ENCODE measurements at places on chromosomes 4 and X.
A peak's percentile ranks its signal among the peaks of the same experiment; 100 is the strongest.

- H3K36me3 ChIP-seq = no peaks in the 10 kb centered on the region
- H3K27me3 ChIP-seq = no peaks in the 10 kb centered on the region
- H3K4me1 ChIP-seq = peaks cover 1% of the 10 kb centered on the region
- no peak for DNase-seq
- no peak overlapping the region for H3K27ac ChIP-seq
These were observed 33.4 kb downstream of the GATB start for GRCh38 chr4:151727365-151727764.

GRCh38 chrX:53223955-53224859, 800 bp downstream of the KDM5C start:
- peak overlapping the region; percentile 95 for H3K4me3 ChIP-seq
- H3K27me3 ChIP-seq = no peaks in the 10 kb centered on the region
- peaks cover 17% of the 10 kb centered on the region for H3K4me1 ChIP-seq
- H3K36me3 ChIP-seq = peaks cover 43% of the 10 kb centered on the region
- no peak for DNase-seq
- peak overlapping the region; percentile 99 for H3K27ac ChIP-seq

GRCh38 chr4:35939751-35940150, 304.6 kb downstream of the ARAP2 start:
- H3K36me3 ChIP-seq = no peaks in the 10 kb centered on the region
- no peak overlapping the region for H3K4me3 ChIP-seq
- no peak for DNase-seq
- no peaks in the 10 kb centered on the region for H3K4me1 ChIP-seq

- H3K27me3 ChIP-seq = peaks cover 30% of the 10 kb centered on the region
- no peaks in the 10 kb centered on the region for H3K4me1 ChIP-seq
- H3K36me3 ChIP-seq = no peaks in the 10 kb centered on the region
- H3K4me3 ChIP-seq = no peak overlapping the region
- no peak for DNase-seq
These were observed 30.3 kb downstream of the BMP3 start for GRCh38 chr4:81060587-81061343.

DNA sequence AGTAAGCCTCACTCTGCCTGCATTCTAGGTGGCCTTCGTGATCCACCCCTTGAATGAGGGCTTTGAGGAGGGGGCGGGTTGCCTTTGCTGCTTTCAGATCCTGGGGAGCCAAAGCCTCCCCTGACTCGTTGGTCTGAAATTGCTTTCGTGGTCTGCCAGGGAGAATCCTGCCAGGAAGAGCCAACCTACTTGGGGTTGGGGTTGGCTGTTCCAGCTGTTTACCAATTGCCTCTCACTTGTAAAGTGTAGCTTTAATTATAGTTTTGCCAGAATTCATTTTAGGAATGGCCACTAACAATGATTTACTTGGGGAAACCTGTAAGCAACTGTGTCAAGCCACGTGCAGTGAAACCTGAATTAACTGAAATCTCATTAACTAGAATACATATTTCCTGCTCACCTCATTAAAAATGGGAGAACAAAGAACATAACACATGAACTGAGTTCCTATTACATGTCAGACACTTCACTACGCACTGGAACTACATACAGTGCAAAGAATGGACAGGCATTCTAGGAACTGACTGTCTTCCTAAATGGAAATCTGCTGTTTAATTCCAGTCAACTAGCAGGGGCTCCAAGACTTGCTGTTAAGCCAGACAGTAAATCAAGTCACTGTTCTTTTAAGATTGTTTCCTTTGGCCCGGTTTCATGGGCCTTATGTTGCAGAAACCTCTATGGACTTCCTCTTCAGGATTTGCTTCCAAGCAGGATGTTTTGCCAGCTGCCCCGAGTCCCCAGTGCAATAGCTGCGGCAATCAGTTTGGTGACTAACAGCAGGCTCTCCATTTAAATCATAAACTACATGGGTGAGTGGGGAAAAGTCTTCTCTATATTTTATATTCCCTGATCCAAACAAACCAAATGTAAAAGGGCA, 16.4 kb upstream of the NKRF start:
- DNase-seq = no peak
- H3K27ac ChIP-seq = no peak overlapping the region
- H3K4me1 ChIP-seq = no peaks in the 10 kb centered on the region
- peaks cover 52% of the 10 kb centered on the region for H3K36me3 ChIP-seq
- no peaks in the 10 kb centered on the region for H3K27me3 ChIP-seq

DNA sequence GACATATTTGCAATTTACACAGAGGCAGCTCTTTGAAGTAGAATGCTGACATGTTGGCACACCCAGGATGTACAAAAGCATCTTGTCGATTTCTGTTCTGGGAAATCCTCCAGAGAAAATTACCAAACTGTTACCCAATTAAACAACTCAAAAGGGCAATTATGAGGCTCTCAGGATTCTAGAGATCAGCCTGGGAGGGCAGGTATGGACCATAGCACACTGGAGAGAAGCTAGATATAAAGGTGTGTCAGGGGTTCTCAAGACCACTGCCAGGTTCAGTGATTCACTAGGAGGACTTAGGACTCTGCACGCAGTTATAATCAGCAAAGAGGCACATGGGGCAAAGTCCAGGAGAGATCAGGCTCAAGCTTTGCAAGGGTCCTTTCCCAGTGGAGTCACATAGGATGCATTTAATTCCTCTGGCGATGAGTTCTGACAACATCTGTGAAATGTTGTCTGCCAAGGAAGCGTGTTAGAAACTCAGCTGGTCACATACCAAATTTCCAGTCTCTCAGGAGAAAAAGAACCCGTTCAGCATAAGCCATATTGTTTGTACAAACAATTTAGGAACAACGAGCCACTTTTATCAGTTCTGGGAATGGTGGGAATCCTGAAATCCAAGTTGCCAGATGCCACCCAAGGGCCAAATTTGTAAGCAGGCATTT, 100.8 kb downstream of the SYTL5 start:
- no peaks in the 10 kb centered on the region for H3K4me1 ChIP-seq
- DNase-seq = no peak

DNA sequence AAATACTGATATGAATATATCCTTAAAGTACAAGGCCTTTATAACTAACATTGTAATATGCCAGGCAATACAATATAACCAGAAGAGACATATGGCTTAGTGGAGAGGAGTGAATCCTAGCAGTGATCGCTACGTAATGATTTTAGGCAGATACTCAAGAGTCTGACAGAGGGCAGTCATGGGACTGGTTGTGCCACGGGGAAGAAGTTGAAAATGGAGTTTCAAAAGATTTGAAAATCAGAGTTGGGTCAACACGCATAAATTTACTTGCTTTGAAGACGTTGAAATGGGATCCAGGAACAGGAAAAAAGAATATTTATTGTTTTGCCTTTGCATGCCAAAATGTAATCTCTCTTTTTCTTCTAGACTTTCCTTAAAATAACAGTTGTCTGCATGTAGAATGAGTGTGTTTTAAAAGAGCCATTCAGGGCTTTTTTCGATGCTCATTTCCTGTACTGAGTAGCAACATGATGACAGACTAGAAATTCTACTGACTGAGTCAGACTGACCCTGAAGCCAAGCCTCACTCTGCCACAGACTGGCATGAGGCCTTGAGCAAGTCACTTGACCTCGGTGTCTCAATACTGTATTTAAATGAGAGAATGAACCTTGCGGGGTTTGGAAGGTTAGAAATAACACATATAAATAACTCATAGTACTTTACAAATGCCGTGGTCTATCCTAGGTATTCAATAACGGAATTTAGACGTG, 8.1 kb upstream of the SMS start:
- H3K27ac ChIP-seq = no peak overlapping the region
- no peaks in the 10 kb centered on the region for H3K27me3 ChIP-seq
- H3K4me3 ChIP-seq = no peak overlapping the region
- DNase-seq = no peak

DNA sequence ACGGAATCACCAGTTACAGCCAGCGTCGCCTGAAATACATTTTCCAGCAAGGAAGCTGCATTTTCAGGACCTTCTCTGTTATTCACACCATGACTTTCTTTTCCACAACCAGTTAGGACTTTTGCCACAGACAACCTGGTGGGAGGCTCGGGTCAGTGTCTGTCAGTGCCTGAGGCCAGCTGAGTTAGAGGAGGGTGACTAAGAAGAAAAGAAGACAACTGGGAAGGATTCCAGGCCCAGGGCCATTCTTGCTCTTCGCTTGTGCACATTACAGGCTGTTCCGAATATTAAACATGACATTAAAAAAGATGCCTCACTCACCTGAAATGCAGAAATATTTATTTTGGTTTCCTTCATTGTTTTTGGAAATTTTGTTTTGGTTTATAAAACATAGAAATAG, 21.4 kb upstream of the CENPU start:
- H3K27ac ChIP-seq = no peak overlapping the region
- DNase-seq = no peak
- H3K36me3 ChIP-seq = peaks cover 13% of the 10 kb centered on the region

- H3K27ac ChIP-seq = no peak overlapping the region
- DNase-seq = no peak
- no peaks in the 10 kb centered on the region for H3K27me3 ChIP-seq
These were observed 697.4 kb downstream of the TRAM1L1 start for GRCh38 chr4:116387937-116388474.

DNA sequence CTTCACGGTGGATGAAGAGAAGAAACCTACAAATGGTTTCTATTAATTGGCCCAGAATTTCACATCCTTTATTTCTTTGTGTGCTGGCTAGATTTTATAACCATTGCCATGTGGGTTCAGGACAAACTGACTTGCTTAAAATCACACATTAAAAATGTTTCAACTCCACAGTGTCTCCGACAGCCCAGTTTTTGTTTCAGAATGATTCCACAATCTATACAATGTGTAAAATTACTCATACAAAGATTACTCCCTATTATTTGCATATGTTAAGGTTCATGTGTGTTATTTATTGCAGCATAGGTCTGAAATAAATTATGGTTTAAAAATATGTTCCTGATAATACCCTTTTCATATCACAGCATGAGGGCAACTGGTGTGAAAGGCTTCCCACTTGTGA, 20.6 kb downstream of the DCHS2 start:
- H3K4me1 ChIP-seq = no peaks in the 10 kb centered on the region
- DNase-seq = no peak
- H3K36me3 ChIP-seq = no peaks in the 10 kb centered on the region
- H3K27ac ChIP-seq = no peak overlapping the region
